ENCODE measurements at places on chromosomes 6 and 20.

GRCh38 chr6:135274561-135275293, 93.6 kb downstream of the MYB start:
- DNase-seq, result peak; percentile 22

GRCh38 chr6:158069800-158070195, 88.1 kb downstream of the SYNJ2 start:
- DNase-seq, result no peak

DNA sequence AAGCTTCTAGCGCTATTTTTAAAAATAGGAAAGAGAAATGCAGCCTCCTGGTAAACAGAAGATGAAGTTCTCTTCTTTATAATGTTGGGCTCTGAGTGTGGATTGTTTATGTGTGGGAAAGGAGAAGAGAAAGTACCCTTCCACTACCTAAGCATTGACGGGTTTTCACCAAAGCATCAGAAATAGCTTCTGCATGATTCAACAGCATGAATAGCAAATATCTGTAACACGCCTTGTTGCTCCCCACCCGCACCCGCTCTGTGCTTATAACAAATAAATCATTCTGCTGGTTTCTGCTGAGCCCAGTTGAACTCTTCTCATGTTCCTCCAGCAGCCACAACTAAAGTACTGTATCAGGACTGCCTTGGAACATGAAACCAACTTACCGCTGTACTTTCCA, 20.7 kb downstream of the TXLNB start:
- peak; percentile 60 for DNase-seq

DNA sequence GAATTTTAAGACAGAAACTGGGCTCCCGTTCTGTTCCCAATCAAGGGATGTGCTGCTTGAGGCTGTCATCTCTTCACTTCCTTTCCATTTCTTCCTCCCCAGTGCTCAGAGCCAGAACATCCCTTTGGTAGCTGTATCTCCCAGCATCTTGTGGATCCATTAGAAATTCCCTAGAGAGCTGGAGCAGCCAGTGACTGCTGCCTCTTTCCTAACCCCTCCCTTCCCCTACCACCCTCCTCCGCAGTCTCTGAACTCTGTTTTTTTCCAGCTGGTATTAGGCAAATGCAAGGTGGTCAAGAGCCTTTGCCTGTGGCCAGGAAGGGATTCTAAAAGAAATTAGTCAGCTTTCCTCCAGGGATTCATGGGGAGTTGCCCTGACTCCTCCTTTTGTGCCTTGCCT, 208.0 kb downstream of the EYA2 start:
- no peak for DNase-seq

DNA sequence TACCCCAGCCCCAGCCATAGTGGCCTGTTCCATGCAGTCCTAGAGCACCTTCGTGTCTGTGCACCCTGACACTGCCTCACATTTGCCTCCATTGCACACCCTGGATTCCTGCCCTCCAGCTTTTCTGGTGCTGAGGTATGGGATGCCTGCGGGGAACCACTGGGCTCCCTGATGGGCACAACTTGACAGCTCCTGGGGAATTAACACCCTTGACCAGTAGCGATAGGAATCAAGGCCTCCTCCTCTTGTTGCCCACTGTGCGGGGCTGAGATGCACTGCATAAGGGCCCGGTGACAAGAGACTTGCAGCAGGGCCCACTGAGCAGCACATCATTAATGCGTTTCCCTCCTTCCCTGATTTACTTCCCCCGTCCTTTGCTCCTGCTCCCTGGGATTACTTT, 235.6 kb upstream of the MOCS1 start:
- no peak for DNase-seq

DNA sequence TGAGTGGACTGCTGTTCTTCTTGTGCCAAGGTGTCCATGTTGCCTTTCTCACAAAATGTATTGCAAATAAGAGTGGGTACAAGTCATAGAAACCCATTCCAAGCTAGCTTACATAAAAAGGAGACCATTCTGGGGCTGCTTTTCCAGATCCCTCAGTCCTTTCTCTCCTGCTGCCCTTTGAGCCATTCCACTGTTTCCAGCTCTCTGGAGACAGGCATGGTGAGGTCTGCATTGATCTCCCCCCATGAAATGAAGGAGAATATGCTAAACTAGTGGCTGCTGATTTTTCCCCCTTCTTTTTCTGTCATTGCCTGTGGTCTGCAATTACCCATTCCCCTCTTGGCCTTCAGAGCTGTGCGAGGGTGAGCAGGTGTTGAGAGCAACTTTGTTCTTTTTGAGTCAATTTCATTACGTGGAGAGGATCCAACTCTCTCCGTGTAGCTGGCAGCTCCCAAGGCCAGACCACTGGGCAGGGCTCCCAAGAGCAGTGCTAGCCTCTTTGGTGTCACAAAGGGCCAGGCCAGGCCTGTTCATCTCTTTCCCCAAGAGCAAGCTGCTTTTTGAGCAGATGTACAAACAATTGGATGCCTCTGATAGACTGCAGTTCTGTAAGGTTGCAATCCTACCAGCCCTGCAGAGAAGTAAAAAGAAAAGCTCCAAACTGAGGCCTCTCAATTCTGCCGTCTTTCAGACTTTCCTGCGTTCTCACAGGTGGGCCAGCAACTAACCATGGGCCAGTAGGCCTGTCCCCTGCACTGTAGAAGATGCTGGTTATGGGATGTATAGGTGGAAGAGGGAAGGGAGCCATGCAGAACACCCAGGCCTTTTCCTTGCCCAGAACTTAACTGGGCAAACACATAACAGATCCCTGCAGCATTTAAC, 96.1 kb upstream of the ARMC2 start:
- DNase-seq, result no peak

- no peak for DNase-seq
These were observed 219.8 kb downstream of the LAMA2 start for GRCh38 chr6:129102741-129103140.

GRCh38 chr6:163616452-163616851, 201.9 kb downstream of the QKI start:
- no peak for DNase-seq

GRCh38 chr6:105318660-105319059, 84.2 kb downstream of the PREP start:
- DNase-seq, result no peak

- DNase-seq, result peak; percentile 71
These were observed 731 bp upstream of the RBL1 start for GRCh38 chr20:37096415-37097041.

DNA sequence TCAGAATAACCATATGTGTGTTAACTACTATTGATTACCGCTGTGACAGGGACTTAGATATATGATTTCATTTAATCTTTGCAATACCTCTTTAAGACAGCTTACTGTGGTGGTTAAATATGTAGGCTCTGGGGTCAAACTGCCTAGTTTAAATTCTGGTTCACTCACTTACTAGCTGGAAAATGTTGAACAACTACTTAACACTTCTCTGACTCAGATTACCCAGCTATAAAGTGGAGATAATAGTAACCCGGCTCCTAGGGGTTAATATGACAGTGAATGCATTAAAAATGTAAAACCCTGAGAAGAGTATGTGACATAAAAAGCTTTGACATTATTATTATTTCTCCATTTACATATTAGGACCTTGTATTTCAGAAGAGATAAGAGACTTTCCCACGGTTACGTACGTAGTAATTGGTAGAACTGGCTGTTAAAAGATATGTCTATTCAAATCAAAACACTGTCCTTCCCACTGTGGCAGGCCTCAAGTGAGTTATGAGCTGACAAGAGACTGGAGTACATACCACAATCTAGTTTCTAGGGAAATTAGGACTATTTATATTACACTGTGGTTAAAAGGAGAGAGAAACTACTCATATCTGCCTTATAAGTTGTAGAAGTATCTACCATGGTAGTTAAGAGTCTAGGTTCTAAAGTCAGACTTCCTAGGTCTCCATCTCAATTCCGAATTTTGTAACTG, 4.4 kb upstream of the PLCB1 start:
- peak; percentile 82 for DNase-seq

- DNase-seq, result no peak
These were observed 4.5 kb downstream of the IYD start for GRCh38 chr6:150373260-150373701.

- DNase-seq, result peak; percentile 79
These were observed 151.7 kb downstream of the TMEM200A start for GRCh38 chr6:130517444-130517931.

DNA sequence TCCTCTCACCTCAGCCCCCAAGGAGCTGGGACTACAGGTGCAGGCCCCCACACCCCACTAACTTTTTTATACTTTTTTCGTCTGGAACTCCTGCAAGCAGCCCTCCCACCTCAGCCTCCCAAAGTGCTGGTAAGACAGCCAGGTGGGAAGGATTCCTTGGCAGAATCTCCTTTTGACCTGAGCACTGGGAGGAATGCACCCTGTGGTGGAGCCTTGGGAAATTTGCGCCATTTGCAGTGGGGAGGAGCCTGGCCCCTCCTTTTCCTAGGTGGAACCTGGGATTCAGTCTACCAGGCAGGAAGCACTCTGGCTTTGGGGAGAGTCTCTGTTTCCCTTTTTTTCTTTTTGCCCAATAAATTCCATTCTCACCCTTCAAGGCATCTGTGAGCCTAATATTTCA, 2.3 kb upstream of the RNGTT start:
- no peak for DNase-seq

- DNase-seq, result no peak
These were observed 6.1 kb downstream of the RAMACL start for GRCh38 chr6:166580076-166581050.
